ENCODE measurements at places on chromosomes 1 and 21.

GRCh38 chr1:1899266-1899966 lies 8.5 kb upstream of the GNB1 start:
- peak; percentile 7 for DNase-seq

GRCh38 chr1:71030026-71030425 lies 17.6 kb downstream of the PTGER3 start:
- DNase-seq: no peak

- peak; percentile 84 for DNase-seq
These were observed 81.7 kb upstream of the ZNF648 start for GRCh38 chr1:182143154-182143657.

DNA sequence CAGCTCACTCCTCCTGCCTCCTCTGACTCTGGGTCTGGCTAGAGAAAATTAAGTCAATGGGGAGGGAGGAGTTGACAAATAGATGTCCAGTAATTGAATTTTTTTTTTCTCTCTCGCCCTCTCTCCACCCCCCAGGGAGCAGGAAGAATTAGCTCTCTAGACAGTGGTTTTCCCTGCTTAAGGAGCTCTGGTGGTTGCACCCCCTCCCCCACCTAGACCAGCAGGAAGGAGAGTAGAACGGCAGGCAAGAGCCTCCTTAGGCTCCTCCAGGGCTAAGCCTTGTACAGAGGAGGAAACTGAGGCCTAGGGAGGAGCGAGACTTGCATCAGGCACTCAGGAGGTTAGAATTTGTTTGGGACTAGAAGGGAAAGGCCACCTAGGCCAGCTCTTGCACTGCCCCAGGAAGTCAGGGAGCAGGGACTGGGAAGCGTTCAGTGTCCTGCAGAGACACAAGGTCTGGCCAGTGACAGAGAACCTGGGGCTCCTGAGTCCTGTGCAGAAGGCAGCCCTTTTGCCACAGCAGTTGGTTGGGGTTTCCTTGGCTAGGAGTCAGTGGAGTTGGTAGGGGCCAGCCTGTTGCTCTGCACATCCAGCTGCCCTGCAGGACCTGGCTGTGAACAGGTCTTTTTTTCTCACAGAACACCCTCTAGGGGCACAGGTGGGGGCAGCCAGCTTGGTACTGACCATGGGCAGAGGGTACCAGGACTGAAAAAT lies 49.5 kb upstream of the ACOT11 start:
- no peak for DNase-seq

- no peak for DNase-seq
These were observed 63.0 kb downstream of the PROX1 start for GRCh38 chr1:214050513-214051401.

DNA sequence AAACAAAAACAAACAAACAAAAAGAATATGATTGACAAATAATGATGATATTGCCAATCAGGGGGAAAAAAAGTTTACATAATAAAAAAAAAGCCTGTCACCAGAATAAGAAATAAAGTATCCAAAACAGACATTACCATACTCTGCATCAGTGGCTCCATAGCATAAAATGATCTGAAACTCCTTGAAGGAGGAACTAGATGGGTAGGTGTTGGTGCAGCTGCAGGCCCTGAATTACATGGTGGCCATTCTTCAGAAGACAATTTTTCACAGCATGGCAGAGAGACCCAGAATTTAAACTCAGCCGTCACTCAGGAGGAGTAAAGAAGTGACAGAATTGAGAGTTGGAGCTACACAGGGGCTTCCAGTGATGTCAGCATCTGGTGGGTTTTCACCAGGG lies 60.2 kb downstream of the GLUL start:
- no peak for DNase-seq

DNA sequence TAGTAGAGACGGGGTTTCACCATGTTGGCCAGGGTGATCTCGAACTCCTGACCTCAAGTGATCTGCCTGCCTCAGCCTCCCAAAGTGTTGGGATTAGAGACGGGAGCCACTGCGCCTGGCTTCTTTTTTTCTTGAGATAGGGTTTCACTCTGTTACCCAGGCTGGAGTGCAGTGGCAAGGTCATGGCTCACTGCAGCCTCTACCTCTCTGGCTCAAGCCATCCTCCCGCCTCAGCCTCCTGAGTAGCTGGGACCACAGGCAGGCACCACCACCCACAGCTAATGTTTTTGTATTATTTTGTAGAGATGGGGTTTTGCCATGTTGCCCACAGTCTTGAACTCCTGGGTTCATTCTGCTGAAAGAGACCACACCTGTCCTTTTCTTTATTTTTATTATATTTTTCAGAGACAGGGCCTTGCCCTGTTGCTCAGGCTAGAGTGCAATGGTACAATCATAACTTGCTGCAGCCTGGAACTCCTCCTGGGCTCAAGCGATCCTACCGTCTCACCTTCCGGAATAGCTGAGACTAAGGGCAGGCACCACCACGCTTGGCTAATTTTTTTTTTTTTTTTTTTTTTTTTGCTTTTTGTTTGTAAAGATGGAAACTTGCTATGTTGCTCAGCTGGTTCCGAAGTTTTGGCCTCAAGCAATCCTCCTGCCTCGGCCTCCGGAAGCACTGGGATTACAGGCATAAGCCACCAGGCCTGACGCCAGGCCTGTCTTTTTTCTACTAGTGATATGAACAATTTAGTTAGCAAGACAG lies 3.1 kb downstream of the LMNA start:
- DNase-seq: no peak

DNA sequence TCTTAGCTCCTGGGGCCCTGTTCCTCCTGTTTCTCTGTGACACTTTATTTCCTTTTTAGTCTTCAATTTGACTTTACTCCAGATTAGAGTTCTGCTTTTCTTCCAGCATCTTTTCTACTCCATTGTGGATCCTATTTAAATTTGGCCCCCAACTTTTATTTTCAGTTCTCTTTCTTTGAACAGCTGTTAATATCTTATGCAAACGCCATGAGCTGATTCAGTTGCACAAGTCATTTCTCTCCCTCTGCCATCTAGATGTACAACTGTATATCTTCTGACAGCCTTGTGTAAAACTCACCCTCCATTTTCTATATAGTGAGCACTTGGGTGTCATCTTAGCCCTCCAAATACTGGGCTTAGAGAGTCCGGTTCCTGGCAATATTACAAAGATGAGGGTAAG lies 42.2 kb downstream of the SPATA17 start:
- DNase-seq: no peak

DNA sequence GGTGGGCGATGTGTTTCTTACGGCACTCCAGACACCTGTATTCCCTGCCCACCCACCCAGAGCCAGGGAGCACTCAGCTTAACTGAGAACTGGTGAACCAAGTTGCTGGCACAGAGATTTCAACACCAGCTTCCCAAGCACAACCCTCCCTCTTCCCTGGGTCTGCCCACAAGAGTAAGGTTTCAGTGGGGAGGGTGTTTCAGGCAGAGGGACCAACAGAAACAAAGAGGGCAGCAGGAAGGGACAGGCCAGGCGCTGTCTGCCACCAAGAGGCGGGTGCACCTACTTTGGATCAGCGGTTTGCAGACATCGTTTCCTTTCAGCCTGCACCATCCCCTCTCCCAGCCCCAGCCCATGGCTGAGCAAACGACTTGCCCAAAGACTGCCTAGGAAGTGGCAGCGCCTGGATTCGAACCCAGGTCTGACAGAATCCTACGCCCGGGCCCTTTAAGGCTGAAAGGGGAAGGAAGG lies 21.9 kb upstream of the ALDH4A1 start:
- DNase-seq: no peak

DNA sequence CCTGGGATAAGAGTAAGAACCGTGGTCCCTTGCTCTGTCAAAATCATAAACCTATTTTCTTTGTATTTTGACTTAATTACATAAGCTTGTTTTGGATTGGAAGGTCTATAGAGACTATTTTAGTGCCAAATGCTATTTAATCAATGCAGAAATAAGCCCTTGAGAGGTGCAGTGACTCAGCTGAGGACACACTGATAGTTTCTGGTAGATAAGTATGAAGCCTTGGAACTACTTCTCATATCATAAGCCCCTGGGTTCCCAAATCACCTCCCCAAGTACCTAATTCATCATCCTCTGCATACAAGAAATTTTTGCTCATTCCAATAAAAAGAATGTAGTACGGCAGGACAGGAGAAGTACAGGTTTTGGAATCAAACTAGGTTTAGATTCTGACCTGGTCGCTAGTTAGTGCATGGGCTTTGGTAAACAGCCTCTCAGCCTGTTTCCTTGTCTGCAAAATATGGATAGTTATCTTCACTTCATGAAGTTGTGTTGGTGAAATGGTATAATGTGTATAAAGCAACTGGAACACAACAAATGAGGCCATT lies 3.3 kb upstream of the CD55 start:
- no peak for DNase-seq

DNA sequence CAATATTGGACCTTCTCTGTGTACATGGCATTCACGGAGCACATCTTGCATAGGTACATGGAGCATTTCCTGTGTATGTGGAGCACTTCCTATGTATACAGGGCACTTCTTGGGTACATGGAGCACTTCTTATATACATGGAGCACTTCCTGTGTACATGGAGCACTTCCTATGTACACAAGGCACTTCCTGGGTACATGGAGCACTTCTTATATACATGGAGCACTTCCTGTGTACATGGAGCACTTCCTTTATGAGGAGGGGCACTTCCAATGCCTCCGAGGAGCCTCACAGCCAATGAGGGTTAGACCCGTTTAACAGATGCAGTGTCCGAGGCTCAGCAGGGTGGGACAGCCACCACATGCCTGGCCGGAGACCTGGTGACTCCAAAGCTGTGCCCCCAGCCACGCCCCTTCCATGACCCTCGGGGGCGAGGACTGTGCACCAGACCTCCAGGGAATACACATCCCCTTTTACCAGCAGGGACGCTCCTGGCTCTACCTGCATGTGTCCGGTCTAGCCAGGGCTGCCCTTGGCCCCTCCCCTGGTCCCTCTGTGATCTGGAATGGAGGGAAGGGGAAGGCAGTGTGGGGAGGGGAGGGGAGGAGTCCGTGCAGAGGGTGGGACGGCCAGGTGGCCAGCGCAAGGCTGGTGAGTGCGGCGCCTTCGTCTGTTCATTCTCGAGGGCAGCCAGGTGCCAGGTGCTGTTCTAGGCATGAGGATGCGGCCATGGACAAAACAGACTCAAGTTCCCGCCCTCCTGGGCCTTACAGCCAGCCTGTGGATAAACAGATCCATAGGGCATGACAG lies 195.1 kb upstream of the TMEM51 start:
- no peak for DNase-seq

- DNase-seq: peak; percentile 51
These were observed 1.2 kb downstream of the NIPAL3 start for GRCh38 chr1:24416666-24417391.

GRCh38 chr1:45686015-45686287 lies 382 bp downstream of the GPBP1L1 start:
- peak; percentile 56 for DNase-seq

DNA sequence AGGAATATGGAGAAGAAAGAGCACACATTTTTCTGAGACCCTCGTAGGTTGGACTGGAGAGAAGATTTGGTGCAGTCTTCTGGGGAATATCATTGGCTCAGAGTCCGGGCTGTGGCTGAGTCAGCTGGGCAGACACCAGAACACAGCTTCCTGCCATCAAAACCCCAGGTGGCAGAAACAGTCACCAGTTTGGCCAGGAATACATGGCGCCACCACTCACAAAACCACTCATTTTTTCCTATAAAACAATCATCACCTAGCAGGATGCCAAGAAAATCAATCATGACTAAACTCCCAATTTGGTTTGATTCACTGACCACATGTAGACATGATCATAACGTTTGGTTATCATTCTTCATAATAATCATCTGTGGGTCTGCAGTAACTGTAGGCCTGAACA lies 178.1 kb upstream of the PBX1 start:
- DNase-seq: no peak

DNA sequence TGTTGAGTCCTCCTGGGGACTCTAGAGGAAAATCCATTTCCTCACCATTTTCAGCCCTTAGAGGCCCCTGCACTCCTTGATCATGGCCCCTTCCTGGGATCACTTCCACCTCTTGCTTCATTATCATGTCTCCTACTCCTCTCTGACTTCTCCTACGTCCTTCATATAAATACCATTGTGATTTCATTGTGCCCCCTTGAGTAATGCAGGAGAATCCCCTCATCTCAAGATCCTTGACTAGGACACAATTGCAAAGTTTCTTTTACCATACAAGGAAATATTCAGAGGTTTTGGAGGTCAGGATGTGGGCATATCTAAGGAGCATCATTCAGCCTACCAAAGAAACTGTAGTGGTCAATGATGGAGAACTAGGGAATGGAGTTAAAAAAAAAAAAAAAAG lies 8.8 kb upstream of the GBP6 start:
- no peak for DNase-seq

- DNase-seq: no peak
These were observed 185.7 kb downstream of the IGSF21 start for GRCh38 chr1:18293291-18293690.

GRCh38 chr1:225712391-225712790 lies 59.5 kb upstream of the ENAH start:
- DNase-seq: no peak

GRCh38 chr1:59697150-59697800 lies 117.5 kb upstream of the HOOK1 start:
- peak; percentile 15 for DNase-seq
